Calu3 (cell line): ENCODE measurements at places on chromosomes 1 and 21.

- DNase-seq = no peak
Measured at GRCh38 chr1:61254634-61255357, 172.4 kb downstream of the NFIA start.

DNA sequence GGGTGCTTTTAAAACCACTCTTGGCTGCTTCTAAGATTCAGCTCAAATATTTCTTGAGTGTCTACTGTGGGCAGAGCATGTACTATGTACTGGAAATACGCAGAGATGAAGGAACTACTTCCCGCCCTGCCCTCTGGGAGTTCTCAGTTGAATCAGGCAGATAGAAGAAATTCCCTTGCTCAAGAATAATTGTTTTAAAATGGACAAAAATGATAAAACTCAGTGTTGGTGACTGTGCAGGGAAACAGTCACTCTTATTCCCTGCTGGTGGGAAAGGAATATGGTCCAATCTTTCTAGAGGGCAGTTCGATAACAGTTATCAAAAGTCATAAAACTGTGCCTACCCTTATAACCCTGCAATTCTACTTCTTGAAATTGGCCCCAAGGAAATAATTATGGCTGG, 16.9 kb upstream of the GRHL3 start:
- no peak for DNase-seq

- DNase-seq = no peak
Measured at GRCh38 chr1:244992833-244993232, 128.5 kb upstream of the HNRNPU start.

DNA sequence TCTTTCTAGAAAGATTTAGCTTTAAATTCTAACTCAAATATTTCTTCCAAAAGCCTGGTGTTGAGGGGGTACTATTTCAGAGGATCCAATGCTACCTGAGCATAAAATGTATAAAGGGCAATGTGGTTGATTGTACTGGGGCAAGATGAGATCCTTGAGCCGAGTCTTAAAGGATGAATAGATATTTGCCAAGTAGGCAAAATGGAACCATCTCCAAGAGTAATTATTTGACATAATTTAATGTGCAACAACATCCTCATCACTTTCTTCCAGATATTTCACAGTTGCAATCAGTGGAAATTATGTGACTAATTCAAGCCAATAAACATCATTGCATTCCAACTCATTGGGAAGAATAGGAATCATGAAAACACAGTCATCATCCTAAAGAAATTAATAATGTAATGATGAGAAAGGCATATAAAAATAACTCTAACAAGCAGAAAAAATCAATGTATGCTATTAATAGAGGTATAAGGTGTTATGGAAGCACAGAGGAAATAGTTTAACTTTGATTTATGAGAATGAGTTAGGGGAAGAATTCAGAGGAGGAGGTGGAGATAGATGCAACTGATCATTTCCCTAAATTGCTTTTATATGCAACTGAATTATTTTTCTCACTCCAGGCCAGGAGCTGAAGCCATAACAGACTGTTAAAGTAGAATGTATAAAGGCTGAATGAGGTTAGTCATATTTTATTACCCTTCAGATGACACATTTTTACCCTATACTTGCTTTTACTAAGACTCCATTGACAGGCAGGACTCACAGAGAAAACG, 30.0 kb upstream of the RGS4 start:
- no peak for DNase-seq

GRCh38 chr1:165397944-165398343, 41.4 kb upstream of the LMX1A start:
- DNase-seq = peak; percentile 33

GRCh38 chr1:112196008-112196588, 199.9 kb upstream of the CTTNBP2NL start:
- DNase-seq = no peak

DNA sequence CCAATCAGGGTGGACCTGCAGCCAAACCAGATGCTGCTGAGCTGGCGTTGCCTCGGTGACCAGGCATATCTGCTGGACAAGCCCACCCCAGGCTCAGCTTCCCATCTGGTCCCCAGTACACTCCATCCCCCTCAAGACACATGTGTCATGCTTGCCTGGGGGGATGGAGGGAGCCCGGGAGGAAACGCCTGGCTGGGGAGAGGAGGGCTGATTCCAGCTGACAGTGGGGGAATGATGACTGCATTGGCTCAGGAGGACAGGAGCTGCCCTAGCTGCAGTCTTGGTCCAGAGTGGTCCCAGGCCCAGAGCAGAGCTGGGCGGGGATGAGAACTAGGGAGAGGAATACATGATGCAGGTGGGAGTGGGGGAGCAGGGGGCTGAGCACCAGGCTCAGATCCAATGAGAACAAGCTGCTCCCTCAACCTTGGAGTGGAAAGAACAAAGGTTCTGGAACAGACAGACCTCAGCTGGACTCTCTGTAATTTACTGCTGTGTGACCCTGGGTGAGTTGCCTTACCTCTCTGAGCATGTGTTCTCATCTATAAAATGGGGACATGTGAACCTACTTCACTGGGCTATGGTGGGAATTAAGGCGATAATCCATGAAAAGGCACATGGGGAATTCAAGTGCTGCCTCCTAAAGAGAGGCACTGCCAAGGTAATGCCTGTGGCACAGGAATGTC, 23.1 kb upstream of the ECE1 start:
- no peak for DNase-seq

- no peak for DNase-seq
Measured at GRCh38 chr1:193285641-193286040, 99.2 kb upstream of the B3GALT2 start.

GRCh38 chr1:46160212-46160611, 14.7 kb upstream of the TSPAN1 start:
- DNase-seq = no peak

GRCh38 chr1:220748089-220748934, at the start of gene MTARC2:
Gene MTARC2 (plus strand): TSS chr1:220748322. CDS start chr1:220748532, 210 bp downstream.
- peak; percentile 77 for DNase-seq

DNA sequence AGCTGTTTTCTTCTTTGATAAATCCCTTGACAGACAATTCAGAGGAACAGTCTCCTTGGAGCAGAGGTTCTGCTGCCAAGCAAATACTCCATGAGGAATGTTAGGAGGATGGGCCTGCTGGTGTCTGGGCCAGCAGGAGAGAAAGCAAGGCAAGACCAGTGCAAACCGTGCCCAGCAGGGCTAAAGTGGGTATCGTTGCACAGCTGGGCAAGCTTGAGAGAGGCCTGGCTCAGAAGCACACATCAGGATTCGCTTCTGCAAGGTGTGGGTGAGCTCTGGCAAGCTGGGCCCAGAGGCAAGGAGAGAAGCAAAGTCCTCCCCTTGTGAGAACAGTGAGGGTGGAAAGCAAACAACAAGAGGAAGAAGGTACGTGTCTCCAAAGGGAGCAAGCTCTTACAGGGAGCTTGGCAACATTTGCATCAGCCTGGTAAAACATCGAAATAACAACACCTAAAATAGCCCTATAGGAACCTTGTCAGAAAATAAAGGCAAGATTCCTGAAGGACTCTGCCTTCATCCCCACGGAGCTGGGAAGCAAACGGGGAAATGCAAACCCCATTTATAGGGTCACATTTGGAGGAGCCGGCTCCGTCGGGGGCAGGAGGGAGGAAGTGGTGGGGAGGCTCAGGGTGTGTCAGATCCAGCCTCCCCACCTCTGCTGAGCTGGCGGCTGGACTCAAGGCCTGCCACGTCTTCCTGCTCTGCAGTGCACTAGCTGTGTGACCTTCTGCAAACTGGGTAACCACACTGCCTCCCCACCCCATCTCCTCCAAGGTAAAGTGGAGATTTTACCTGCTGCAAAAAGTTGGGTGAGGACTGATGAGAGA, 62.3 kb upstream of the HIVEP3 start:
- DNase-seq = peak; percentile 14

DNA sequence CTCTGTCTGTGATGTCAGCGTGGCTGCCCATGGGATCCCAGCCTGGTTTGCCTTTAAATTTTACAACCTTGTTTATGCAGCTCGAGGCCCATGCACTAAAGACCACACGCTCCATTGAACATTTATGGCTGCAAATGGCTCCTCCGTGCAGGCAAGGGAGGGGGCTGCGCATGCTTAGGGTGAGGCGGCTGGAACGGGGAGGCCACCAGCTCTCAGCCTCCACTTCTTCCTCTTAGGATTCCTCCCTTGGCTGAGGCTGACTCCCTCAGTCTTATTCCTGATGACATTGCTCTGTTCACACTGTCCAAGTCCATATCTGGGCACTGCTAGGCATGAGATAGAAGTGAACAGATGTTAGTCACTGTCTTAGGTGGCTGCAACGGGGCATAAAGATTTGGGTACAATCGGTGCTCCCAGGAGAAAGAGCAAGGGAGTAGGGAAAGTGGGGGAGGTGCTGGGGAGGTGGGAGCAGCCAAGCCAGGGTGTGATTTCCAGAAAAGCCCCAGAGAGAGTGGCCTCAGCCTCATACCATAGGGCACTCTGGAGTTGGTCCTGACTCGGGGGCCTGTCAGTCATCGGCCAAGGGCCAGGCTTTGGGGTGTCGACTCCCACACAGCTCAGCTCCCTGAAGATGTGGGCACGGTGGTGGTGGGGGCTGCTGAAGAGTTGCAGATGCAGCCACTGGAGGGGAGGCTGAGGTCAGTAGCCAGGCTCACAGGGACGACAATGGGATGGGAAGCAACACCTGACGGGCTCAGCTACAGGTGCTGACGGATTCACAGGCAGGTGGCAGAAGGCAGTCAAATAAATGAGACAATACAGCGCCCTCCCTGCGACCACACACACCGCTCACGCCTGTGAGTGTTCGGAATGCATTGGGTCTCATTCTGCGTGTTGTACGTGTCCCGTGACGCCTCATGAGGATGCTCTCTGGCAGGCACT, 37.3 kb upstream of the ACTL8 start:
- DNase-seq = no peak

- DNase-seq = peak; percentile 58
Measured at GRCh38 chr1:12166834-12167492, at the start of gene TNFRSF1B. Gene TNFRSF1B (plus strand): TSS chr1:12166991. CDS start chr1:12167092, 101 bp downstream.

DNA sequence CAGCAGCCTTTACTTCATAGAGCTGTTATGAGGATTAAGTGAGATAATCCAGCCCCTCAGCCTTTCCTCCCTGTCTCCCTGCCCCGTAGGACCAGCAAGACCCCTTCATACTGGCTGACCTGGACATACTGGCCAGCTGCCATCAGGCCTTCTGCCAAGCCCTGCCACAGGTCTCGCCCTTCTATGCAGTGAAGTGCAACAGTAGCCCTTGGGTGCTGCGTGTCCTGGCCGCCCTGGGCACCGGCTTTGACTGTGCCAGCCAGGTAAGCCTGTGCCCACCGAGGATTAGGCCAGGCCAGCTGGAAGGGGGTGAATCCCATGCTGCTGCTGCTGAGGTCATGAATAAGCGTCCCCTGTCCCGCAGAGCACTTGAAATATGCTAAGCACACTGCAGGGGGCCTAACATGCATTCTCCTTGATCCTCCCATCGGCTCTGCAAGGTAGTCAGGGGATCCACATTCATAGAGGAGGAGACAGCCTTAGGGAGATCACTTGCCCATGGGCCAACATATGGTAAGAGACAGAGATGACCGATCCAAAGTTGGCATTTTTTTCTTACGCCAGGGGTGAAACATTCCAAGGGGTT, 73.3 kb upstream of the TINAGL1 start:
- no peak for DNase-seq

DNA sequence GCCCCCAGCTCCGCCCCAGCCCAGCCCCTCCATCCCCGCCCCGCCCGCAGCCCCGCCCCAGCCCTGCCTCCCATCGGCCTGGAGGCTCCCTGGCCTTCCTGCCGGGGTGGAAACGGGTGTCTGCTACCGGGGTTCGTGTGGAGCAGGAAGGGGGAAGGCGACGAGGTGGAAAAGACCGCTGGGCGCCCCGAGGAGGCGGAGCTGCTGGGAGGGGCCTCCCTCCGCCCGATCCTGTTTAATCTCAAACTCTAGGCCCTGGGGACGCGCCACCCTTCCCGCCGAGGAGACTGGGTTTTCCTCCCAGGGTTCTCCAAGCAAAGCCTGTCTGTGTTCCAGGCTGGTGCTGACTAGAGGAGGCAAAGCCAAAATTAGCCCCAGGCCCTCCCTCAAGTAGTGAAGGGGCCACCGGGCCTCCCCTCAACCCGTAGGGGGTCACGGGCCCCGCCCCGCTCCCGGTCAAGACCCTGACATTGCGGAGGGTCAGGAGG, 16.2 kb upstream of the TTLL10 start:
- DNase-seq = peak; percentile 89

- no peak for DNase-seq
Measured at GRCh38 chr1:196070940-196071339, 537.3 kb downstream of the KCNT2 start.

GRCh38 chr1:89762779-89763648, 57.8 kb upstream of the LRRC8D start:
- DNase-seq = peak; percentile 85

- DNase-seq = no peak
Measured at GRCh38 chr1:218754477-218754876, 409.3 kb downstream of the TGFB2 start.

DNA sequence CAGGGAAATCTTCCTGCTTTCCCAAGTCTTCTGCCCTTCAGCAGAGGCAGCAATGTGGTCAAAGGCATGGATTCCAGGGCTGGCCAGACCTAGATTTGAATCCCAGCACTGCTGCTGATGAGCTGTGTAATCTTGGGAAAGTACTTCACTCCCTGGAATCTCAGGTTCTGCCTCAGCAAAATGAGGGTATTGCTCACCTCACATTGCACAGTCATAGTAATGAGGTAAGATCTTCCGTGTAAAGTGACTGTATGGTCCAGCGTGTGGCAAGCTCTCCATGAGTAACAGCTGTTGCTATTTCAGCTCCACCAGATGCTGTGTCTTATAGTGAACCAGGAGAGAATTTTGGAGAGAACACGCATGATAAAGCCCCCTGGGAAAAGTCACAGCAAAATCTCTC, 56.1 kb upstream of the F3 start:
- DNase-seq = no peak

DNA sequence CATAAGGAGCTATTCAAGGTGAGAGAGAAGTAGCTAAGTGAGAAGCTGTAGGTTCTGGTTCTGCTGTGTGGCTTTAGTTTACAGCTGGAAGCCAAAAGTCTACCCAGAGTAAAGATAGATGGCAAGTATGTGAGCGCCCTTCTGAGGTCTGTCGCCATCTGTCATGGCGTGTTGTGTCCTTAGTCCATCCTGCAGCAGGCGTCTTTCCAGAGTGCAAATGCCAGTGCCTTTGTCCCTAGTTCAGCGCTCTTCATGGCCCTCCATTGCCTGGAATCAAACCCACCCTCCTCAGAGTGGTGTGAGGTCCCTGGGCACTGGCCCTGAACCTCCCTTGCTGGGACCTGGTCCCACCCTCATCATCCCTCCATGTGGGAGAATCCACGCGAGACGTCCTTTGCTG, 96.6 kb downstream of the ADARB1 start:
- DNase-seq = no peak

DNA sequence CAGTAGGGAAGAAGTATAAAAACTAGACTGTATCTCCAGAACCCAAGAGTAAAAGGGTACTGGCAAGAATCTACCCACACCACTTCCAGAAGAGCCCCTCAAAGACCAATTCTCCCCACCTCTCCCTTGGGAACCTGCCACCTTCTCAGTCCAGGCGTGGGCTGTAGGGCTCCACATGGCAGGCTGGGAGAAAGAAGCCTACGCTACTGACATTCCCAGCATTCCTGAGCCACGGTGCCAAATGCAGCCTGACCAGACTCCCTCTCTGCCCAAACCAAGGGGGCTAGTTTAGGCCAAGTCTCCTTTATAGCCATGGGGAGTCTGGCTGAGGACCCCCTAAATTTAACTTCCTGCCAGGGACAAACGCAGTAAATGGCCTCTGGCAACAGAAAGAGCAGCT, 2.0 kb downstream of the UBE2Q1 start:
- DNase-seq = no peak
